Urinary bladder (tissue), 4 donors: ENCODE measurements at places on chromosomes 5 and 9. TPM values are rescaled to one million over a fixed set of nuclear protein-coding genes. Genes with fewer than 3 reads are reported as not detected.

Gene PTGES
- 18.0 TPM for total RNA-seq

- DNase-seq = no peak
Measured at GRCh38 chr5:2149195-2149539, 266.4 kb upstream of the IRX4 start.

GRCh38 chr5:378301-378891 lies 56.9 kb downstream of the AHRR start:
- no peak for DNase-seq

Gene PIP5K1B
- 6.4 TPM for total RNA-seq

- DNase-seq = no peak
Measured at GRCh38 chr9:92534674-92535073, 1.1 kb downstream of the ECM2 start.

GRCh38 chr9:118782790-118783463 lies 586.3 kb downstream of the BRINP1 start:
- DNase-seq = no peak

DNA sequence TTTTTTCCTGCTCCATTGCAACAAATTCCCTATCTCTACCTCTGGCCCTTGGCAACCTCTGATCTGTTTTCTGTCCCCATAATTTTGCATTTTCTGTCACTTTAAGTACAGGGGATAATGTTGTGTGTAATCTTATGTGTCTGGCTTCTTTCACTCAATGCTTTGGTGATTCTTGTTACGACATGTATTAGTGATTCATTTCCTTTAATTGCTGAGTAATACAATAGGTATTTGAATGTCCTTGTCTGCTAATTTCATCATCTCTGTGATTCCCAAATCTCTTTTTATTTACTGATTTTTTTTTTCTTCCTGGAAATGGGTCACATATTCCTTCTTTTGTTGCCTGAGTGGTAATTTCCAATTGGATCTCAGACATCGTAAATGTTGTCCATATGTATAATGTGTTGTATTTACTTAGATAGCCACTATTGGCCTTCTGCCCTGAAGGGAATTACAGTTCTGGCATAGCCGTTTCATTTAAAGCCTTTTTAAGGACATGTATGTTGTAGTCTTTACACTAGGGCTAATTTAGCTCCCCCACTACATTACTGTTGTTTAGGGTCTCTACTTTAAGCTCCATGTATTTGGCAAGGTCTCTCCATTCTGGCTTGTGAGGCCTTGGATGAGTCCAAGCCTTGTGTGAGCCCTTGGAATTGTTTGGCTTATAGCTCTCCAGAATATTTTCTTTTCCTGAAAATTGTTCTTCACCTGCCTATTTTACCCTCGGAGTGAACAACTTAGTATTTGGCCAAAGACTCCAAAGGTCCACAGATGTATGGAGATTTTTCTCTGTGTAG lies 683.8 kb downstream of the LRRC70 start:
- DNase-seq = no peak

GRCh38 chr9:16135968-16136367 lies 583.1 kb downstream of the CCDC171 start:
- no peak for DNase-seq
